HT1080 (cell line): ENCODE measurements at places on chromosomes 4 and X.

DNA sequence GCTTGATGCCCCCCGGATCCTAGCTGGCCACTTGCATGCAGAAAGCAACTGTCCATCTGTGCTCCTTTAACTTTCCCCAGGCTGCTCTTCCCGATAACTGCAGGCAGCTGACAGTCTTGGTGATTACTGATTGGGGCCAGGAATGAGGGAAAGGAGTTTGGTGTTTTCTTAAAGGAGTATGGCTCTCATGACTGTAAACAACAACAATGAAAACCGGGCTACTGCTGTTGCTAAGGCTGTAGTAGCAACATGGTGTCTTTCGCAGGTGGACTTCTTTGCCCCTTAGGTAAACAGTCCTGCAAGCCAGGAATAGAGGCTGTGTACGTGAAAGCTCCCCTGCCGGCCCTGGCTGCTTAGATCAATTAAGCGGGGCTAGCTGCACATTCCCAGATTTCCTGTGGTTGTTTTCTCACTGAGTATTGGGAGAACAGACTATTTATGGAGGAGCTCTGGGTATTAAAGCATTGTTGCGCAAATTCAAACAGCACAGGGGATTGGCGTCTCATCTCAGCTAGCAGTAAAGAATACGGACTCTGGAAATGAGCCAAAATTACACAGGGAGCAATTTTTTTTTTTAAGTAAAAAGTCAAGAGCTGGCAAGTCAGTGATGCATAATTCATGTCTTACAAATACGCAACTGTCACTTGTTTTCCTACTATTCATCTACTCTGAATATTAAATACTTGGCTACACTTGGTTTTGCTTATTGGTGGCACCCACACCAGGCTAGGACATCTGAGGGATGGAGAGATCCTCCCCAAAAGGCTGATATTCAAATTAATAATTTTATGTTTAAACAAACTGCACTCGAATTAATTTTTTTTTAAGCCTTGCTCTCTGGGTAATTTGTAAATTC is 61.6 kb upstream of the NAP1L5 start:
- no peak for DNase-seq

DNA sequence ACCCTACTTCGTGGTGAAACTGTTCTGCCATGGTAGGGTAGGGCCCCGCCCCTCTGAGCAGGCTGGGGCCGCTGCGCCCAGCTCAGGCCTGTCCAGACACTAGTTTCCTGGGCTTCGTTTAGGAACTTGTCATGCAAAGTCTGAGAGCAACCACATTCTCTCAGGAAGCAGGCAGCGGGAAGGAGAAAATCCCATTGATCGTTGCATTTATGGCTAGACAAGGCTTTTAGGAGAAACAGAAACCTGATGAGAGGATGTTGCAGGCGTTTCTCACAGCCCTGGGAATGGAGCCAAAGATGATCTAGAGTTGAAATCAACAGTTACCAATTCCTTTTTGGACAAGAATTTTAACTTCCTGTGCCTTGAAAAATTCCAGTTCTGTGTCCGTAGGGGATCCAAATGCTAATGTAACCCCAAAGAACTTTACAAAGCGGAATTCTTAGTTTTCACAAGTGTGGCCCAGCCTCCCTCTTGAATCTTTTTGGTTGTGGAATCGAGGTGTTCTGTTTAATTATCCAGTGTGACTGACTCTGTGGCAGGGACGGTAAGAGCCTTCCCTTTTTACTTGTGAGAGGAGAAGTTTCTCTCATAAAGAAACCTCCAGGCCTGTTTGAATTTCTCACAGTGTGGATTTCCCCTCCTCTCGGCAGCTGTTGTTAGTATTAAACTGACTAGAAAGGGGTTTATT is 4.5 kb upstream of the CXCL9 start:
- peak; percentile 48 for DNase-seq

GRCh38 chr4:119321921-119322687 is at the start of gene FABP2:
TSS of gene FABP2 (minus strand) at chr4:119322138. CDS start at chr4:119322102, 36 bp downstream.
- DNase-seq = no peak

GRCh38 chrX:138709886-138710791 is 1.4 kb downstream of the FGF13 start:
- peak; percentile 0 for DNase-seq

DNA sequence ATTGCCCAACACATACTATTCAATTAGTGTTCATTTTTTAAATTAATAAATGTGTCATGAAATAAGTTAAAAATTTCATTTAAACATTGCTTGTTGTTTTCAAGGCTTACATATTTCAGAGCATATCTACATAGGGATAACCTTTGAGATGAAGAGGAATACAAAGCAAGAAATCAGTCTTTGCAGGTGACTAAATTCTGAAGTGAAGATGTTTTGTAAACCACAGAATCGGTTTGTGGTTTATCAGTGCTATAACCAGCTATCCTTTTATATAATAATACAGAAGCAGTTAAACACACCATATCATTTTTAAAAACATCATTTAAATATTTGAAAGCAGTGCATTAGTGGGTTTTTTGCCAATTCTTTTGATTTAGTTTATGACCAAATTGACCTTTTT is 26.9 kb downstream of the FAM241A start:
- no peak for DNase-seq

DNA sequence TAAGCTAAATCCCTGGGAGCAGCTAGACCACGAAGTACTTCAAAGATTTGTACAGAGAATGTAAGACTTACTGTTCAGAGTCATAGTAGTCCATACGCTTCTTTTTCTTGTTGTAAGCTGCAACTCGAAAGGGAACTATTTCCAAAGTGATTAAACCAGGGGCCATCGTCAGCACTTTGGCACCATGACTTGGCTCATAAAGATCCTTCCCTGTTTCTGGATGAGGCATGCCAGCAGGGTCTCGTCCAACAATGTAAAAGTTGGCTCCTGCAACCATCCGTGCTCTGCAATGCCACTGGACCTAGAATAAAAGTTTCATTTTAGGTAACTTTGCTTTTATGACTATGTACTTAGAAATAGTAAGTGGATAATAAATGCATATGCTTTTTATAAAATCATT is 88.5 kb downstream of the PAPSS1 start:
- DNase-seq = no peak

DNA sequence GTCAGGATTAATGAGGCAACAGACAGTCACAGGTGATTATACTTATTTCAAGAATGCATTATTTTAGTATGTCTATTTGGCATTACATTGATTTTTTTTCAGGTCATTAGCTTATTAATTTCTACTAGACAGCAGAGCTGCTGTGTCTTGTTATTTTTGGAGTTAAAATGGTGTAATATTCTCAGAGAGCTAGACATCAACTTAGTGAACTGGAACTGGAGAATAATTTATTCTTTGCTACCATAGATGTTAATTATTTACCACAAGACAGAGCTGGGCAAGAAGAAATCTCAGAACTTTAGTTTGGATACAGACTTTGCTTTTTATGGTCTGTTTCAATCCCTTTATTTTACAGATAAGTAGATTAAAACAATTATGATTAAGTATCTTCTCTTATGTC is 10.2 kb upstream of the HPGD start:
- DNase-seq = no peak

GRCh38 chr4:176741253-176741652 is 51.5 kb downstream of the VEGFC start:
- DNase-seq = no peak

- no peak for DNase-seq
Measured at GRCh38 chr4:84837751-84838150, 128.7 kb downstream of the WDFY3 start.

DNA sequence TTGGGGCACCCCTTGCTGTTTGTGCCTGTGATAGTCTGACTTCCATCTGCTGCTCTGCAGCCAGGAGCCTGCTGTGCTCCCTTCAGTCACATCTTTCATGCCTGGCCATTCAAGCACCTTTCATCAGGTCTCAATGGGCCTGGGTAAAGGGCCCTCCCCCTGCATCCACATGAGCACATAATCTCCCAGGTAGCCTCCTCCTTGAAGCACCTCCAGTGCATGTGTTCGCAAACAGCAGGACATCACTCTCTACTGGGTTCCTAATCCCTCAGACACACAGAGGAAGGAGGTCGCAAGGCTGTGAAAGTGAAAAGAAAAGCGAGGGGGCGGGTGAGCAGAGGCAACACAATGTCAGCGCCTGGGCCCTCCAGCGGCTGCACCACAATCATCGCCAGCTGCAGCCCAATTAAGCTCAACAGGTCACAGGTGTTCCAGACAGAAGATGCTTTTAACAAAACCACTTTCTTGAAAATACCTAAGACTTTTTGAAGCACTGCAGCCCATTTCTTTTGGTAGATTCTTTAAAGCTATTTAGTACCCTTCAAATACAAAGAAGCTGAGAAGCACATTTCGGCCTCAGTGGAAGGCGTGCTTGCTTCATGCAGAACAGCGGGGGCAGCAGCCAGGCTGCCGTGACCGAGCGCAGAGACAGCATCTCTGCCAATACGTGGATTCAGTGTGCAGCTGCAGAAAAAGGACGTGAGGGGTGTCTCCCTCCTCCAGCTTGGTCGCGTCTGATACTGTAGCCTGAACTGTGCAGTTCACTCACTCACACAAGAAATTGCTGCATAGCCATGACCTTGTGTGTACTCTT is 92.2 kb upstream of the SPRY1 start:
- no peak for DNase-seq

GRCh38 chrX:41664375-41664901 is 24.3 kb upstream of the GPR34 start:
- DNase-seq = no peak

- no peak for DNase-seq
Measured at GRCh38 chrX:21565025-21565424, 93.1 kb downstream of the KLHL34 start.

DNA sequence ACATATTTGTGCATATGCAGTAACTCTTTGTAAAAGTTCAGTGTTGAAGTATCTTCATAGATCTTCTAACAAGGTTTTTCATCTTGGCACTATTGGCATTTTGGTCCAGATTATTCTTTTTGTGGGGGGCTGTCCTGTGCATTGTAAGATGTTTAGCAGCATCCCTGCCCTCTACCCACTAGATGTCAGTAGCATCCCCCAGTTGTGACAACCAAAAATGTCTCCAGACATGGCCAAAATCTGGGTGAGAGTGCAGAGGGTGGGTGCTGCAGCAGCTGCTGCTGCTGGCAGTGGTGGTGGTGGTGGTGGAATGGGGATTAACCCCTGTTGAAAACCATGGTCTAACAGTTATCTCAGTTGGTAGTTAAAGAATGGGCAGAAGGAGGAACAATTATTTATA is 370.0 kb downstream of the GPAT3 start:
- DNase-seq = peak; percentile 15

DNA sequence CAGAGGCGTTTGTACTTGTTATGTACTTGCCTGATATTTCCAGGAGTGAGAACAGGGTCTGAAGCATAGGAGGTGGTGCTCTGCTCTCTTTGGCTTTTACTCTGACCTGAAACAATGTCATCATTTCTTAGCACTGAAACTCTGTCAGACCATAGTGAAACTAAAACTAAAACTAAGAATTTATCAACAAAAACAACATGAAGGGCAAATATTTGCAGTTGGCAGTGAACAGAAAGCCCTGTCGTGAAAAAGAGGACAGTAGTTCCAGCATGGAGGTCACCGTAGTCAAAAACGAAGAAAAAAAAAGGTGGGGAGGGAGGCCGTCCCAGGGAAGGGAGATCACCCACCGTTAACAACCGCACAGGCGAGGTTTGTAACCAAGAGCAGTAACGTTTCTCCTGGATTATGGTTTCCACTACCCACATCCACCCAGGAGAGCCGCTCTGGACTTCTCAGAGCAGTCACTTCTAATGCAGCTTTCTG is 97.5 kb downstream of the ANK2 start:
- no peak for DNase-seq

GRCh38 chrX:108601276-108601675 is 135.1 kb downstream of the IRS4 start:
- DNase-seq = no peak

GRCh38 chrX:132004728-132005127 is 18.4 kb upstream of the STK26 start:
- peak; percentile 13 for DNase-seq

- peak; percentile 48 for DNase-seq
Measured at GRCh38 chr4:77308843-77309242, 151.8 kb downstream of the CCNG2 start.

DNA sequence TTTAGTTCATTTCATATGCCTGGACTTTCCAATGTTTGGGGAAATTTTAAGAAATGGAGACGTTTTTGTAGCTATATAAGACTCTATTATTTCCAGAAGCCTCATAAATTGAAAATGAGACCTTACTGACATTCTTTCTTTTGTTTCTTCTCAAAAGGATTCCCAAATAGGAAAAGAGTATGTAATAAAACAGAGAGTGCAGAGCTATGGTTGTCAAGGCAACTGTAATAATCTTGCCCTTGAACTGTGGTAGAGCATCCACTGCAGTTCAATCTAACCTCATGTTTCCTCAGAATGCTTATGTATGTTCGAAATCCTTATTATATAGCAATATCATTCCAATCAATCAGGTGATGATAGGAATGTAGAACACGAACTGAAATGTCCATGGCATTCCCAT is 54.1 kb downstream of the AMELX start:
- DNase-seq = no peak

- DNase-seq = peak; percentile 66
Measured at GRCh38 chrX:17737986-17738713, 857 bp downstream of the SCML1 start.

GRCh38 chr4:178963446-178964045 is 1521.3 kb upstream of the AGA start:
- DNase-seq = no peak

DNA sequence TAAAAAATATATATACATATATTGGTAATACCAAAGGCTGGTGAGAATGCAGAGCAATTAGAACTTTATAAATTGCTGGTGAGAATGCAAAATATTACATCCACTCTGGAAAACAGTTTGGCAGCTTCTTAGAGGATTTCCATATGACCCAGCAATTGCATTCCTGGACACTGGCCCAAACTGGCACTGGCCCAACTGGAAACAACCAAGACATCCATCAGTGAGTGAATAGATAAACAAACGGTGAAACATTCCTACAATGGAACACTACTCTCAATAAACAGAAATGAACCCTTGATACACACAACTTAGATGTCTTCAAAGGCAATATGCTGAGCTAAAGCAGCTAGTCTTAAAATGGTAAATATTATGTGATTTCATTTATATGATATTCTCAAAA is 524.2 kb downstream of the IQCM start:
- peak; percentile 13 for DNase-seq

DNA sequence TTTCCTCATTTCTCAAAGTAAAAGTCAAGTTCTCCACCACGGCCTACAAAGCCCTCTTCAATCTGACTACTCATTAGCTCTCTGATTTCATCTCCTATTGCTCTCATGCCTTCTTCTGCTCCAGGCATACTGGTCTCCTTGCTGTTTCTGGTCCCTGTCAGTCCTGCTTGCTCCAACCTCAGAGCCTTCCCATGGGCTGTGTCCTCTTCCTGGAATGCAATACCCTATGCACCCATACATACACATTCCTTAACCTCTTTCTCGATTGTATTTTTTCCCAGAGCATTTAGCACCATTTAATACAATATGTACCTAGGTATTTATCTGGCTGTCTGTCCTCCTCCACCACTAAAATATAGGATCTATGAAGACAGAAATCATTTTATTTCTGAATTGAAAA is 385.2 kb downstream of the GASK1B start:
- DNase-seq = no peak

DNA sequence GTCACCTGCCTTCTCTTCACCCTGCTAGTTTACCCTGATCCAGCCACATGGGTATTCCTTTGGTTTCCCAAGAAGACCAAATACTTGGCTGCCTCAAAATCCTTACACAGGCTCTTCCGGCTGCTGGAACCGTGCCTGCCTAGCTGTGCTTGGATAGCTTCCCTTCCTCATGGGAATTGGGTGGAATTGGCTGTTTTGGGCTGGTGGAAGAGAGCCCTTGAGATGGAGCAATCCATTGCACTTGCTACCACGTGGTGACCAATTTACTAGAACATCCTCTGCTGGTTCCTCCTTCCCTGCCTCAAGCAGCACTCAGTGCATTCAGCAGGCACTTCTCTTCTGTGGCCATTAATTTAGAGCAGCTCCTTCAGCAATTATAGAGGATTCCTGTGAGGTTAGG is 119.3 kb upstream of the AP1S2 start:
- DNase-seq = no peak
